Activated CD4-positive, alpha-beta T cell treated with anti-CD3 and anti-CD28 coated beads, Interleukin-2, amount 50 U/mL, for 16 hours (primary cell): ENCODE measurements at places on chromosomes 5 and 9.
A peak's percentile ranks its signal among the peaks of the same experiment; 100 is the strongest.

DNA sequence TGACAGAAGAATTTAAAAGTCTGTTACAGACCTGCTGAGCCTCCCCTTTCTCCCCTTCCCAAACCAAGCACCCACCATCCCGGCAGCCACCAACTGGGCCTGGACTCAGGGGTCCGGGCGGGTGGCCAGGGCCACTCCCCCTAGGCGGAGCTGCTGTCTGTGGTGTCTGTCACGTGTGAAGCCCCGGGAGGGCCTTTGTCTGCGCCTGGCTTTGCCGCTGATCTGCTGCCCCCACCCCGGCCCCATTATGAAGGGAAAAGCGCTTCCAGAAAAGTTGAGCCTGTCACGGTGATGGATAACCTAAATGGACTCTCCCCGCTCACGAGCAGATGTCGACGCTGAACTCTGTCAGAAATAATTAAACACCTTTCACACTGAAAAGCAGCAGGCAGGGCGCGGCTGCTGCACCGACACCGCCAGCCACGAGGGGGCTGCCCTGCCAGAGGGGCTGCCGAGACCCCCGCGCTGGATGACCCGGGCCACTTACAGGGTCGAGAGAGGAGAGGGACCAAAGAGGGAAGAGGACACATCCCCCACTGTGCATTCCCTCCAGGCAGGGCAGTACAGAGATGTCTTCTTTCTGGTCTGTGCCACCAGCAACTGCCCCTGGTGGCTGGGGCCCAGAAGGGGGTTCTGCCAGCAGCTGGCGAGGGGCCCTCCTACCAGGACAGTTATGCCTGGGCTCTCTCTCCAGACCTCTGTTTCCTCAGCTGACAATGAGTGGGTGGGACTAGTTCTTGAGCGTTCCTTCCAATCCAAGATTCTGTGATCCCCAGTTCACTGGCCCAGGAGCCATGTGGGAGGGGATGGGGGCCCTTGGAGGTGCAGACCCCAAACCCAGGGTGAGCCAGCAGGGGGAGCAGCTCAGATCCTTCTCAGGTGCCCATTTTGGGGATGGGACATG, 36.0 kb upstream of the BARHL1 start:
- DNase-seq: no peak

DNA sequence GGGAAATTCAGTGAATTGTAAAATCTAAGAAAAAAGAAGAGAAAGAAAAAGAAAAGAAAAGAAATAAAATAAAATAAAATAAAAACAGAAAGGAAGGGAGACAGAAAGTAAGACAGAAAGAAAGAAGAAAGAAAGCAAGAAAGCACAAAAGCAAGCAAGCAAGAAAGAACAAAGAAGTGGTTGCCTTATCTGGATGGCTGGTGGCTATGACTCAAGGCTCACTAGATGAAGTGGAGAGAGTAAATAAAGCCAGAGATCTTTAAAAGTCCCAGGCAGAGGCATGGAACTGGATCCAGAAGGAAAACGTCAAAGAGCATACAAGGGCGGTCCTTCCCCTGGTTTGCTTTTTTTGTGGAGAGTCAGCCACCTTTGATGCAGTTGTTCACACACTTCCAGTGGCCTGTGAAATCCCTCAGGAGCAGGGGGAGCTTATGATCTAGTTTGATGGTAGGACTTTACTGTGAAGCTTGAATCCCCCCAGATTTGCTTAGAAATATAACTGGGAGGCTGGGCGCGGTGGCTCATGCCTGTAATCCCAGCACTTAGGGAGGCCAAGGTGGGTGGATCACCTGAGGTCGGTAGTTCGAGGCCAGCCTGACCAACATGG, 176.7 kb upstream of the HMHB1 start:
- no peak for DNase-seq

- no peak for DNase-seq
Observed at GRCh38 chr5:118733394-118733793, 255.0 kb downstream of the DTWD2 start.

DNA sequence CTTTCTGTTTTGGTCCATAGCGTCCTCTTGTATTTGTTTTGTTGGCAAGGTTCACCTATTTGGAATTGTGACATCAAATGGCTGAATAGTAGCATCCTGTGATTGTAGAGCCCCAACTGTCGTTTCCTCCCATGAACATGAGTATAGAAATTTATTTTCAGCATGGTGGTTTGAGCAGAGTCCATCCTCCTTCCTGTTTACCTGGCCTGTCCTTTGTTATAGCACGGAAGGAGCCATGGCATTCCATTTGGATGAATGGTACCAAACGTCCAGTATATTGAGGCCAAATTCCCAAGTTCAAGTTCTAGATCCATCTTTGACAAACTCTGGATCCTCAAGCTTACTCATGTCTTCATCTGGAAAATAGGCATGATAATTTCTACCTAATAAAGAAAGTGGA, 16.8 kb downstream of the RASGRF2 start:
- no peak for DNase-seq

DNA sequence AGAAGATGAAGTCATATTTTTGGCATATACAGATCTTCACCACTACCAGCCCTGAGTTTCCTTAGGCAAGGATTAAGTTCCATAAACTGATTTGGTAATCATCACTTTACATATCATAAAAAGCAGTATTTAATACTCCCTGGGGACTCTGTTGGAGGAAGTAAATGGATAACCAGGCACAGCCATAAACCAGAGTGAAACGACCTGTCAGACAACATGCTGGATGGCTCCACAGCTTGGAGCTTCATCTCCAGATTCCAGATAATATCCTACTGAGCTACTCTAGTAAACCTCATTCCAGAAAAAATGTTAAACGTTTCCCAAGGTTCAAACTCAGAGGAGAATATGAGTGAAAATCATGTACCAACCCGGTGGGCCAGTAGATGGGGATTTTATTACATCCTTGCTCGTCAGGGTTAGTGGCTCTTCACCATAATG, 109.2 kb downstream of the BASP1 start:
- DNase-seq: no peak

DNA sequence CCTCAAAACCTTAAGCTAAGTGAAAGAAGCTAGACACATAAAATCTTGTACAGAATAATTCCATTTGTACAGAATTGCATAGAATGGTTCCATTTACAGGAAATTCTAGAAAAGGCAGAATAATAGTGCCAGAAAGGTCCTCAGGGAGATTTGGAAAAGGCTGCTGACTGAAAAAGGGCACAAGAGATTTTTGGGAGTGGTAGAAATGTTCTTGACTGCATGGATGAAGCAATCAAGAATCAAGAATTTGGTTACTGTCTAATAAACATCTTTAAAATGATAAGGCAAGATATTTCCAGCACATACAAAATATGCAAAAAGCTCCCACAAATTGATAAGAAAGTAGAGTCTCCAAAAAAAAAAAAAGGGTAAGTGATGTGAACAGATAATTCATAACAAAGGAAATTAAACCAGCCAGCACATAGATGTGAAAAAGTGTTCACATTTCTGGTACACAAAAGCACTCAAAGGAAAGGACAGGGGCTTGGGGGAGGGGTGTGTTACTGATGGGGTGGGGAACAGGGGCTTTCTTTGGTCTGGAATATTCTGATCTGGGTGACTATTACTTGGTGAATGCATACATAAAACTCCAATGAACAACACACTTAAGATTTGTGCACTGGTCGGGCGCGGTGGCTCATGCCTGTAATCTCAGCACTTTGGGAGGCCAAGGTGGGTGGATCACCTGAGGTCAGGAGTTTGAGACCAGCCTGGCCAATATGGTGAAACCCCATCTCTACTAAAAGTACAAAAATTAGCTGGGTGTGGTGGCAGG, 85.2 kb downstream of the SHC3 start:
- no peak for DNase-seq

- DNase-seq: no peak
Observed at GRCh38 chr9:111533099-111533790, 8.3 kb downstream of the ZNF483 start.

DNA sequence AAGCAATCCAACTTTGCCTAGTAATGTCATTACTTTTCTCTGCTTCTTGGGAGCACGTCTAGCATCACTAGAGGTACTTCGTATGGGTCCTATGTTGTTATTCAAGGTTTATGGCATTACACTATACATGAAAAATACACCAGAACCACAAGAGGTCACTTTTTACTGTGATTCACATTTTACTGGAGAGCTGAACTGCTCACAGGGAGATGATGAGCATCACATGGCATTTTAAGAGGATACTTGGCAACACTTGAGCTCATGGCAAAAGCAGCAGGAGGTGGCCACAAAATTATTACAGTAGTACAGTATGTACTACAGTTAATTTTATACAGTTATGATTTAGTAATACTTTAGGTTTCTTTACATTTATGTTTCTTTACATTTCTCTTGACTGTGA, 223.4 kb downstream of the PARP8 start:
- no peak for DNase-seq

DNA sequence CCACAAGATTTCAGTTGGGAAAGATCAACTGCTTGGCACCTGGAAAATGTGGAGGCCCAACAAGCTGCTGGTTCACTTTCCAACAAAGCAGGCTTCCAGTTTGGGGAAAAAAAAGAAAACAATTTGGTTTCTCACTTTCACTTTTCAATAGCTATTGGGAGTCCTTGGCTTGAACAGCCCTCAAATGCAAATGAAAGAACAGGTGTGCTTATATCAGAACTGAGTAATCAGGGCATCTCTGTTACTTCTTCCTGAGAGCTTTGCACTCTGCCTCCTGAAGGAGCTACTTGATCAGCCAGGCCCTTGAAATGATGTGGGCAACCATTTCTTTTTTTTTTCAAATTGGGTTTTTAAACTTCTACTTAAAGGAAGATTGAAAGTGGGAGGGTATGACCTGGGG, 73.5 kb downstream of the MFAP3 start:
- no peak for DNase-seq

- DNase-seq: no peak
Observed at GRCh38 chr9:97970165-97970564, 13.0 kb upstream of the ANP32B start.

- no peak for DNase-seq
Observed at GRCh38 chr5:83371726-83372125, 99.8 kb upstream of the VCAN start.

DNA sequence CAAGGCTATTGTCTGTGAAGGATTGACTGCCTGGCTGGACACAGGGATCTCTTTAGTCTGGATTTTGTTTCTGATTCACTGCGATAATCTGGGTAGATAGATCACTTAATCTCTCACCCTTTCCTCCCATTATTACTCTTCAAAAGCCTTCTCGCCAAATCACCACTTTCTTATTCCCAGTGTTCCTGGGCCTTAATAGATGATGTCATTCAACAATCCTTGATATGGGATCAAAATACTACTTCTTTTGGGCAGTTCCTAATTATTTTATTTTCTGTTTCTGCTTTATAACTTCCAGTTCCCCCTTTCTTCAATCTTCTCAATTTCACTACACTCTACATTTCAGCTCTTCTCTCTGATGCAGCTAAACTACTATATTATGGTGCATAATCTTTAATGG, 6.8 kb upstream of the CRHBP start:
- no peak for DNase-seq

DNA sequence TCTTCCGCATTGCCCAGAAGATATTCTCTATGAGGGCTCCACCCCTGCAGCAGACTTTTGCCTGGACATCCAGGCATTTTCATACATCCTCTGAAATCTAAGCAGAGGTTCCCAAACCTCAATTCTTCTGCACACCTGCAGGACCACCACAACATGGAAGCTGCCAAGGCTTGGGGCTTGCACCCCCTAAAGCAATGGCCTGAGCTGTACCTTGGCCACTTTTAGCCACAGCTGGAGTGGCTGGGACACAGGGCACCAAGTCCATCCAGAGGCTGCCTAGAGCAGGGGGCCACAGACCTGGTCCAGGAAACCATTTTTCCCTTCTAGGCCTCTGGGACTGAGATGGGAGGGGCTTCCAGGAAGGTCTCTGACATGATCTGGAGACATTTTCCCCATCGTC, 60.7 kb downstream of the ADAMTSL1 start:
- no peak for DNase-seq

- no peak for DNase-seq
Observed at GRCh38 chr5:107372723-107373450, 297.9 kb downstream of the EFNA5 start.

GRCh38 chr9:13151489-13151888, 128.0 kb downstream of the MPDZ start:
- DNase-seq: no peak

GRCh38 chr5:73170522-73170921, 2.5 kb upstream of the TMEM174 start:
- peak; percentile 30 for DNase-seq

- DNase-seq: no peak
Observed at GRCh38 chr5:15499528-15500324, at the start of gene FBXL7. Gene FBXL7 (plus strand): TSS chr5:15500180.

DNA sequence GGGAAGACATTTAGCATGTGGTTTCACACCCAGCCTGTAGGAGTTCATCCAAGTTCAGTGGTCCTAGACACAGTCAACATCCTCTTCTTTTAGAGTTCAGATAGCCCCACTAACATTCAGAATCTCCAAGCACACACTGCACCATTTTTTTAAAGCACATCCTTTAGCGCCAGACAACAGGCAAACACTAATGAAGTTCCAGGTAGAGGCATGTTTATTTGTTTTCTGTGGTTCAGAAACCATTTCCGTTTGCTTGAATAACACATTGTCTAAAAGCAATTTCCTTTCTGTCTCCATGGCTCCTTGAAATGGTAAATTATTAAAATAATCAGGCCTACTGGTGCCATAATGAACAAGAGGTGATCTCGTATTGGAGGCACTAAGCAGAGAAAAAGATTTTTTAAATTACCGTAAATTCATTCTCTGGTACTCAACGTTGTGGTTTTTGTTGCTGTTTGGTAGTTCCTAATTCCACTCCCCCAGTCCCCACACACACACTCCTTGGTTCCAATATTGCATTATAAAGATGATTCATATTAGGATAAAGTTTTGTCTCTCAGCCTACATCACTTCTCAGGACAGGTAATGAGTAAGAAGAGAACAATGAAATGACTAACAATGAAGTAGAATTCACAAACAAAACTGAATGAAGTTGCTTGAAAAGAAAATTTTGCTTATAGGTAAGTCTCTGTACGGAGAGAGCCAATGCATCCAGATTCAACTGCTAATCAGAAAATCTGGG, 153.1 kb downstream of the PCSK1 start:
- DNase-seq: peak; percentile 89

DNA sequence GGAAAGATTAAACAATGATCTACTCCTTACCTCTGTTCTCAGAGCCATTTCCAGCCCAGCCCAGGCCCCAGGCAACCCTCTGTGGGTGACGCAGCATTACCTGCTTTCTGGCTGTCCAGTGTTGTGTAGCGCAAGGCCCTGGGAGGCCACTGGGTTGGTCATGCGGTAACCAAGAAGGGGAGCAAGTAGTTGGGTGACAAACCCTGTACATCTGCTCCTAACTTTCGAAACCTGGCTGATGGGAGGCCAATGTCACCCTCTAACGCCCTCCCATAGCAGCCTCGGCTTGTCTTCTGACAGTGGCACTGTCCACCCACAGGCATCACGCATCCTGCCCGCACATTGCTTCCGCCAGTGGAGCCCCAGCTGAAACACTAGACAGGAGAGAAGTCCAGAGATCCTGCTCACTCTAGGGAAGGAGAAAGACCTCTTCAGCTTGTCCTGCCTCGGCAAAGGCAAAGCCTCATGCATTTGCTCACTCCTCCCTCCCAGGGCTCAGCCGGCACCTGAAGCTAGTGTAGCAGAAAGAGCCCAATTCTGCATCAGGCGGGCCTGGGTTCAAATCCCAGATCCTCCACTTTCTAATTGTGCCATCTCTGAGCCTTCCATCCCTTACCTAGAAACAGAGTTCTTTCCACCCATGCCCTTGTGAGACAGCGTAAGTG, 94.6 kb downstream of the ADAMTS2 start:
- no peak for DNase-seq

- no peak for DNase-seq
Observed at GRCh38 chr5:60010328-60010727, 116.8 kb upstream of the PDE4D start.

- no peak for DNase-seq
Observed at GRCh38 chr5:1975406-1975715, 92.6 kb upstream of the IRX4 start.

GRCh38 chr9:132409828-132410528, at the start of gene CFAP77:
Gene CFAP77 (plus strand): TSS chr9:132410211. CDS start chr9:132410272, 61 bp downstream.
- DNase-seq: peak; percentile 12
